Left colon (tissue), 2 donors: ENCODE measurements at places on chromosomes 12 and 14. TPM values are rescaled to one million over a fixed set of nuclear protein-coding genes. Genes with fewer than 3 reads are reported as not detected.

GRCh38 chr12:105733579-105733978, 403.1 kb downstream of the C12orf75 start:
- DNase-seq = no peak

- DNase-seq = no peak
These were observed 17.1 kb downstream of the MRPL42 start for GRCh38 chr12:93484315-93484981.

DNA sequence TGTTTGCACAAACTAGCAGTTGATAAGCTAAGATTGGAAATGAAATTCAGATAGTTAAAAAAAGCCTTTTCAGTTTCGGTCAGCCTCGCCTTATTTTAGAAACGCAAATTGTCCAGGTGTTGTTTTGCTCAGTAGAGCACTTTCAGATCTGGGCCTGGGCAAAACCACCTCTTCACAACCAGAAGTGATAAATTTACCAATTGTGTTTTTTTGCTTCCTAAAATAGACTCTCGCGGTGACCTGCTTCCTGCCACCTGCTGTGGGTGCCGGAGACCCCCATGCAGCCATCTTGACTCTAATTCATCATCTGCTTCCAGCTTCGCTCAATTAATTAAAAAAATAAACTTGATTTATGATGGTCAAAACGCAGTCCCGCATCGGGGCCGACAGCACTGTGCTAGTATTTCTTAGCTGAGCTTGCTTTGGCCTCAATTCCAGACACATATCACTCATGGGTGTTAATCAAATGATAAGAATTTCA, 335.6 kb downstream of the TMEM121 start:
- no peak for DNase-seq

DNA sequence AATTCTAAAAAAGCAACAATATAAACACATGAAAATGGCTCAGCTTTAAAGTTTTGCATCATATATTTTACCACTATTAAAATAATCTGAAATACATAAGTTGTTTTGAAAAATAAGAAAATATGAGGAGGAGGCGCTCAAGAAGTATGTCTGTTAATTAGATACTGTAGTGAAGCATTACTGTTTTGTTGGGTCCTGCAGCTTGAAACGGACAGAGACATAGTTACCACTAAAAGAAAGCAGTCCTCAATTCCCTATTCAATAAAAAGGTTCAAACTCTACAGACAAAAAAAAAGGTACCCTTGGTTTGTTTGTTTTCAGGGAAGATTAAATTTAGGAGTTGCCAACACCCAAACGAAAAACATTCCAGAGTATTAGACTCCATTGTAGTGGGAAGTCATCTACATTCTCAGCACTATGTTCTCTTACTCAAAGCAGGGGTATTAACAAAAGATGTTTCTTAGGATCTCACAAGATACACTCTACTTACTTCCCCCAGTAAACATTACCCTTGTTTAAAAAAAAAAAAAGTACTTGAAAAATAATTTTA, 3.0 kb downstream of the PAWR start:
- no peak for DNase-seq

DNA sequence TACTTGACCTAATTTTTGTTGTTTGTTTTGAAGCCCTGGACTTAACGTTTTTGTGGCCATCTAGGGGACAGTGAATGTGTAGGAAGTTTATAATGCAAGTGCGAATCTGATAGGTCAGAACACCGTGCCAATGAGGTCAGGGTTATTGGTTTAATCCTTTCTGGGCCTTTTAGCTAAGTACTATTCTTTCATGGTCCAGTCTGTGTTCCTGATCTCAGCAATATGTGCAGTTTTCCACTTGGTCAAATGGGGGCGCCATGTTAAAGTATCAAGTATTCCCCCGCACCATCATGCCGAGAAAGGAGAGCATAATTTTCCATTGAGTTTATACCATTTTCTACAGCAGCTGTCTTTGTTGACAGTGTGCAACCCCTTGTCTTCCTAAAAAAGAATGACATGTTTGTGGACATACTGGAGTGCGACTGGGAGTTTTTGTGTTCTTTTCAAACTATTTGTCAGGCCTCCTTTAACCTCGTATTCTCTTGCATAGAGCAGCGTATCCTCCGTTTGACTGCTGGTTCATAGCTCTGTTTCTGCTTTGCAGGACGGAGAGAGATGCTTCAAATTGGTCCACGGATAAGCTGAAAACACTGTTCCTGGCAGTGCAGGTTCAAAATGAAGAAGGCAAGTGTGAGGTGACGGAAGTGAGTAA, 1.3 kb downstream of the AHSA1 start:
- DNase-seq = peak; percentile 79

DNA sequence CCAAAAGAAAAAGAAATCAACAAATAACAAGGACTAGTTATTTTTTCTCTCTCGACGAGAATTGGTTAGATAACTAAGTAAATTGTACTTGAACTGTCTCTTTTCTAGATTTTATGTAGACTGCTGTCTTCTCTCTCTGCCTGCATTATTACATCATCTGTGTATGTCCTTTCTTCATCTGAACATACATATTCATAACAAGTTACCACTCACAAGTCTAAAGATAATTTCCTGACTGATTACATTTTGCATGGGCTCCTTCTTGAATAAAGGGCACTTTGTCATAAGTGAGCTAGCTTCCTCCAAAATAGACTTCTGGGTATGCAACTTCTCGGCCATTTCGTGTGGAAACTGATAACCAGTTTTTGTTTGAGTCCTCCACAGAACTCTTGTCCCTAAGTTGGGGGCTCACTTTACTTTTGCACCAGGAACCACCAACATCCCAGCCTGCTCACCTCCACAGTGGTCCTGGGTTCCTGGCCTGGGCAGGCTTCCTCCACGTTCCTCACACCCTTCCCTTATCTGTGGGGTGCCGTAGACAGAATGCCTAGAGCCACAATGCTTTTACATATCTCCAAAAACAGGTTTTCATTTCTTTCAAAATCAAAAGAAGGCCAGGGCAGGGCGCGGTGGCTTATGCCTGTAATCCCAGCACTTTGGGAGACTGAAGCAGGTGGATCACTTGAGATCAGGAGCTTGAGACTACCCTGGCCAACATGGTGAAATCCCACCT, 6.2 kb upstream of the DDX47 start:
- DNase-seq = no peak

DNA sequence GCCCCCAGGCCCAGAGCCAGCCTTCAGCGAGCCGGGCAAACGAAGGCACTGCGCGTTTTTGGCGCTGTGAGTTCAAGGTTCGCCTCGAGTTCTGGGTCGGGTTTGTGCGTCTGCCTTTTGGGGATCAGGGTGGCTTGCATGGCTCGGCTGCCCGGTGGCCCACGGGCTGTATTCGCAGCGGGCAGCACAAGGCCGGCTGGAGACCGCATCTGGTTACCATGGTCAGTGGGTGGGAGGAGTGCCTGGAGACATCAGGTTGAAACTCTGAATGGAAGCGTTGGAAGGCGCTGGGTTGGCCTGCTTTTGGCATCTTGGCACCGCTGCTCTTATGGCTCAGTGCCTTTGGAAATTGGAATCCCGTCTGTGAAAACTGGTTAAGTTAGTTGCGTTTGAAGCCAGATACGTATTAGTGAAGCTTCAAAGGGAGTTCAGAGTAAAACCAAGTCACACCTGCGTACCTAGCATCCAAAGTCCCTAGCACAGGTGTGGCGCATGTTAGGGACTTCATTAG, 50.9 kb downstream of the SNAPC1 start:
- DNase-seq = no peak

DNA sequence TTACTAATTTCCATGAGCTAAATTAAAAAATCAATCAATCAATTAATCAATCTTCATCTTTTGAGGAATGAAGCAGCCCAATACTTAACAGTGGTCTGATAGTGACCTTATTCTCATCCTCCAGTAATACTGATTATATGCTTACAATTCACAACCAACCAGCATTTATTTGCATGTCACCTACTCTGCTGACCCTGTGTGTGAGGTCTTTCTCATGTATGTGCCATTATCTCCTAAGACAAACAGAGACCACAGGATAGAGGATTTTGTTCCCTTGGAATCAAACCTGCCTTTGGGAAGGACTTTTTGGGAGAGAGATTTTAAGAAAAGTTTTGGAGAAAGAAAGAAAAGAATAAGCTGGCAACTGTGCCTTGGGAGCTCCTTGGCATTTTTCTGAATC, 197.2 kb downstream of the NRXN3 start:
- no peak for DNase-seq

DNA sequence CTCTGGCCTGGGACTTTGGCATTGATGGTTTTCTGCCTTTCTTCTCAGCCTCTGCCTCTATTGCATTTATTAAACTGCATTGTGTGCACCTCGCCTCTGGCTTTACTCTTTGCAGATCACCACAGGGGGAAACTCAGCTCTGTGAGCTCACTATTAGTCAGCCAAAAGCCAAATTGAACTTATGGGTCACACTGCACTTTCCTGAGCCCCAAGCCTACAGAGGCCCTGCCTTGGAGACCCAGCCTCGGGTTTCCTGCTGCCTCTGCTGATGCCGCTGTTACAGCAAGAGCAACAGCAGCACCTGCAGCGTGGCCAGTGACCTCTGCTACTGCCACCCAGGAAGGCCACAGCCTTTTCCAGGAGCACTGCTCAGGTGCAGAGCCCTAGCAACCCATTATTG, 122.5 kb downstream of the DAD1 start:
- DNase-seq = no peak

- DNase-seq = peak; percentile 46
These were observed 98.6 kb downstream of the IRF2BPL start for GRCh38 chr14:76929927-76930326.

DNA sequence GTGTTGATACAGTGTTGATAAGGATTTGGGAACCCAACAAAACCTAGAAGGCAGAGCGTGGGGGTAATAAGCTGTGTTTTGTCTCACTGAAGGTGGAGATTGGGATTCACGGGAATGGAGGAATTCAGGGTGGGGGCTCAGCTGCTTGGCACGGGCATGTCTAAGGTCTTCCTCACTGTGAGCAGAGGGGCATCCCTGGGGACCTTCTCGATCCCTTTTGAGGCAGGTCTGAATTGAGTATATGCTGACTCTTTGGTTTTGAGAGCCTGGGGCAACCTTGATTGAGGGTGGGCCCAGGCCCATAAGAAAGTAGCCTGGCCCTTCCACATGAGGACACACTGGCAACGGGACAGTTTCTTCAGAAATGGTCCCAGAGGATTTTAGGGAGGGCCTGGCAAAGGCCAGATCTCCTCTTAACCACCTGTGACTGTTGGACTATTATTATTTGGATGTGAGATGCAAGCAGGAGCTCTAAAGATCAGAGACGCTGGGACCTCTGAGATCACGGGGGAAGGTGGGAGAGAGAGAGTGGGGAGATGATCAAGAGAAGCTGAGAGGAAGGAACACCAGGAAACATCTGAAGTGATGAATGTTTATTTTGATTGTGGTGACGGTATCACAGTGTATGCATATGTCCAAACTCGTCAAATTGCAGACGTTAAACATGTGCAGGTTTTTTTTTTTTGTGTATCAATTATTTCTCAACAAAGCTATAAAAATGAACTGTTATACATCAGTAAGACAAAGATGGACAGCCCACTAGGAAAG, 48.4 kb downstream of the SMIM41 start:
- no peak for DNase-seq

DNA sequence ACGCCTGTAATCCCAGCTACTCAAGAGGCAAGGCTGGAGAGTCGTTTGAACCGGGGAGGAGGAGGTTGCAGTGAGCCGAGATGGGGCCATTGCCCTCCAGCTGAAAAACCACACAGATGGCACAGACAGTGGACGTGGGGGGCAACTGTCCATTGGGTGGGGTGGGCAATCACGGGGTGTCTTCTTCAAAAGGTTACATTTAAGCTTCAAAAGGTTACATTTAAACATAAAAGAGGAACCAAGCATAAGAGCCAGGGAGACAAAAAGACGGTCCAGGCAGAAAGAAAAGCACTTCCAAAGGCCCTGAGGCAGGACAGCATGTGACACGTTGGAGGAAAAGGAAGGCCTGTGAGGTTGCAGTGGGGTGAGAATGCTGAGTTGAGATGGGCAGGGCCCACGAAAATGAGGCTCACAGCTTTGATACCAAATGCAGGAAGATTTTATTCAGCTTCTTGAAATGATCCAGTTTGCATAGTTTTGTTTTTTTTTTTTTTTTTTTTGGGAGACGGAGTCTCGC, 10.7 kb downstream of the SCARB1 start:
- no peak for DNase-seq

DNA sequence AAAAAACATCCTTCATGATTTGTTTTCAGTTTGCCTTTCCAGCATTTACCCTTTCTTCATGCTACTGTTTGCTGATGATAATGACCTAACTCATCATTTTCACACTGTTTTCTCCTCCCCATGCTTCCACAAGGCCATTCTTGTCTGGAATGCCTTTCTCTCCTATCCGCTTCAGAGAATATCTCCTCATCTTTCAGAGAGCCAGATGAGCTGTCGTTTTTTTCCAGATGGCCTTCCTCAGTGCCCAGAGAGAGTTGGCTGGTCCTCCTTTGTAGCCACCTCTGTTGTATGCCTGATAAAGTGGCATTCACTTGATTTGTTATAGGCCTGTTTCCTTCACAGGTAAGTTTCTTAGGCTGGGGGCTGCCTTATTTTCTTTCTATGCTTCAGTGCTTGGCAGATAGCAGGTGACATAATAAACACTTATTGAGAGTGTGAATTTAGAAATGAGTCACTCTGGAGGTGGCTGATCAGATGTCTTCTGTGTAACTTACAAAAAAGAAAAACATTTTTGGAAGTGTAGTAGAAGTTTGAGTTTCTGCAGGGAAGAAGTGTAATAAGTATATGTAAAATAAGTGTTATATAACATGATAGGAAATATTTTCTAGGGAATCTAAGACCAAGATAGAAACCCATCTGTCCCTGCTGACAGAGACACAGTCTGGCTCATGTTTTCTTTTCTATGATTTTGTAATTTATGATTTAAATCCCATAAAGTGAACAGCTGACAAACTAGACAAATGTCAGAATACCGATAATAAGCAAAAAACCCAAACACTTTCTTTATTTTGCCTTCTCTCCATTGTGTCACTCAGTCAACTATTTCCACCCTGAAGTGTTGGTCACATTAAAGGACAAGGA, 174.5 kb downstream of the DACT1 start:
- no peak for DNase-seq

DNA sequence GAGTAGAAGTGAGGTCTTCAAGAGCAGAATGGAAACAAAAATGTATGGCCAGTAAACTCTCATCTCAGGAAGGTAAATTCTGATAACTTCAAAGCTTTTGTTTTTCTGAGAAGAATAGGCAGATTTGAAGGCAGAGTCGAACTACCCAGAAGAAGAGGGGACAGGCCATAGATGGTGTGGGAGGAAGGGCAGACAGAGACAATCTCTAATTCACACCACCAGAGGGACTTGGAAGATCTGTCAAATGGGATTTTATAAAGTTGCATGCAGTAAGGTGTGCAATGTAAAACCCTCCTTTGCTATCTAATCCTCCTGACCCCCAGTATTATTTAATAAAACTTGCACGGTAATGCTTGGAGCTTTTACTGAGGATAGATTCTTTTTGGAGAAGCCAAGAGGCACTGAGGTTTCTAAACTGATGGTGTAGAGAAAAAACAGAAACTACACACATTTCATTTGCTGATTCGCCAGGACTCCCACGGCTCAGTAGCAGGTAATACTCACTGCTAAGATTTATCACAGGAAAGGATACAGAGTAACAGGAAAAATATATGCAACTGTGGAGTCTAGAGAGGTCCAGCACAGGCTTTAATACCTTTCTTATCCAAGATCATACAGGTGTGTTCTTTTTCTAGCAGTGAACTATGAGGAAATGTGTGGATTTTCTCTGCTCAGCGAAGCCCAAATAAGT, 18.3 kb downstream of the SLC38A2 start:
- DNase-seq = no peak

GPR132 gene
- 3.4 TPM for total RNA-seq

RAB5B gene
- 149 TPM for total RNA-seq

CRIP1 gene
- total RNA-seq = 222 TPM

TSPAN19 gene
- total RNA-seq = not detected

AQP5 gene
- not detected for total RNA-seq

TMEM179 gene
- total RNA-seq = 0.34 TPM

FAM186B gene
- 0.31 TPM for total RNA-seq

EIF2B1 gene
- total RNA-seq = 43.4 TPM

RTL1 gene
- total RNA-seq = not detected
